ENCODE measurements at places on chromosomes 1 and 21.

DNA sequence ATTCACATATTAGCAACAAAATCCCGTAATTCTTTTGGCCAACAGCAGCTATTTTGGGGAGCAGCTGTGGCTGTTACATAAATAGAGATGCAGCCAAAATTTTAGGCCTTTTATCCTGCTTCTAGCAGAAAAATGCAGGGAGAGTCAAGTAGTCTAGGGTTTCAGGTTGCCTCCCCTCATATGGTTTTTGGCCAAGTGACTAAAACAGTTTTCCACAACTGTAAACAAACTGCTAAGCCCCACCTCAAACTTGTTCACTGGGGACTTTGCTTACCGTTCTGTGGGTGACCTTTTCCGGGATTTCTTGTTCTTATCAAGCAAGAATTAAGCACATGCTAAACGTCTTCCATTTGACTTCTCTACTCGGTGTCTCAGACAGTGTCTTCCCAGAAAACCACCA, 133.4 kb downstream of the EDEM3 start:
- DNase-seq: no peak

GRCh38 chr1:71572038-71572437, 491.2 kb upstream of the ZRANB2 start:
- no peak for DNase-seq

- no peak for DNase-seq
These were observed 273.7 kb downstream of the BARHL2 start for GRCh38 chr1:90443354-90443753.

DNA sequence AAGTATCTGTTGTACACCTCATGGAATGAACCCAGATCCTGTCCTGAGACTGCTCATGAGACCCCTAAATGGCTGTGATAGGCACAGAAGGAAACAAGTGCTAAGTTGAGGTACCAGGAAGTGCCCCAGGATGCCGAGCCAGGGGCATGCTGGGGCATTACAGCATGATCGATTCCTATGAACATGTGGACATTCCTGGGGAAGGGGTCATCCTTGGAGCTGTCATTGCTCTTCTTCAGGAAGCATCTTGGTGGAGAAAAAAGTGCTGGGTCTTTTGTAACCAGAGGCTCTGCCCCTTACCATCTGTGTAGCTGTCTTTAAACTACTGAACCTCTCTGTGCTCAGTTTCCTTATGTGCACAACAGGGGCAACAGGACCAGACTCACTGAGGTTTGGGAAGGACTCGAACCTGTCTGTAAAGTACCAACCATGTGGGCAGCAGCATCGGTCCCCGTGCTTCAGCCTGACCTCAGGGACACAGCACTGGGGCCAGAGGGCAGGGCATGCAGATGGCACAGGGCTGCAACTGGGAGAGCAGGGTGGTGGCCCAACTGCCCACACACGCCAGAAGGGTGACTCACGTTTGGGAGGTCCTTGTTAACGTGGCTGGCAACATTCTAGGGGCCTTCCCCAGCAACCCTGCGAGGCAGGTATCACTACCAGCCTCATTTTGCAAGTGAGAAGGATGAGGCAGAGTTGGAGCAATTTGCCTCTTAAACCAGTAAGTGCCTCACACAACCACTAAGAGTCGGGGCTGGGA, 142.3 kb upstream of the EDN2 start:
- DNase-seq: no peak

- no peak for DNase-seq
These were observed 155.9 kb downstream of the PLXNA2 start for GRCh38 chr1:208088319-208088718.

- DNase-seq: no peak
These were observed 40.5 kb downstream of the C1orf87 start for GRCh38 chr1:60033066-60033465.

DNA sequence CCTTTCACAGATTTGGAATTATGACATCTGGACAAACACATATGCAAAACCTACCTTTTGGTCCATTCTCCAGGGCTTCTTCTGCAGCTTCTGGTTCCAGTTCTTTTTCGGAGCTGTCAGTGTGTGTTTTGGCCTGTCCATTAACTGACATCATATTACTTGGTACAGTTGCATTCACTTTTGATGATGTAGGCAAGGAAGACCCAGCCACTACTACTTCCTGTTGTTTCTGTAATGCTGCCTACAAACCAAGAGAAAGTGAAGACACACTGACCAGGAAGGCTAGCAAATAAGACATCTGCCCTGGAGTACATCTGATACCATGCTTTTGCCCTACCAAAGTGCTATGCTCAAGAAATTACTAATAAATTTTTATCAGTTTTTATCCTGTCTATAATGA, 31.9 kb downstream of the ACBD3 start:
- DNase-seq: no peak

Data from NCI-H1092 (cell line).